ENCODE measurements at places on chromosomes 5 and 9.

- DNase-seq, result no peak
These were observed 152.7 kb downstream of the COL23A1 start for GRCh38 chr5:178437386-178438075.

- no peak for DNase-seq
These were observed 39.0 kb downstream of the ERGIC1 start for GRCh38 chr5:172872997-172873491.

GRCh38 chr9:88937248-88937647, 54.0 kb upstream of the S1PR3 start:
- DNase-seq, result no peak

DNA sequence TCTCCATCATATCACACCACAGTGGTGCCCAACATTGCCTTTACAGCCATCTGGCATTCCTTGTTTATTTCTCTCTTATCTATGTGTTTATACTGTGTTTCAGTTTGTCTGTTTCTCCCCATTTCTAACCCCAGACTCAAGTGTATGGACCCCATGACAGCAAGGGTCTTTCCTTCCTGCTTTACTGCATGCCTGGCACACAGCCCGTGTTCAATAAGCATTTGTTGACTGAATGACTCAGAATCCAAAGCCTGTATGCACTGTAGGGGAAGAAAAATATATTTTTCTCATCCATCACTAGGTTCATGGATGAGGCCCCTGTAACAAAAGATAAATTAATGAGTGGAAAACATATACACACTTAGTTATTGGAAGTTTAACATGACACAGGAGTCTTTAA, 190.8 kb upstream of the SEMA6A start:
- DNase-seq, result no peak

- no peak for DNase-seq
These were observed 16.5 kb upstream of the QRFP start for GRCh38 chr9:130912932-130913598.

DNA sequence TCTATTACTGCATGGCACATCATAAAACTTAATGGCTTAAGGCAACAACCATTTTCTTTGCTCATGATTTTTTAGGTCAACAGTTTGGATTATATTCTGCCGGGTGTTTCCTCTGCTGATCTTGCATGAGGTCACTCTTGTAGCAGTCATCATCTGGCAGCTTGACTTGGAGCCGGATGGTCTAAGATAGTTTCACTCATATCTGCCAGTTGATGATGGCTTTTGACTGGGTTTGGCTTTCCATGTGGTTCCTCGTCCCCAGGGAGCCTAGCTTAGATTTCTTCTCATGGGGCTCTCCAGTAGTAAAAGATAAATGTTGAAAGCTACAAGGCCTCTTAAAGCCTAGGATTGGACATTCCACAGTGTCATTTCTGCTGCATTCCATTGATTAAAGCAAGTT, 27.4 kb downstream of the LNPEP start:
- no peak for DNase-seq

DNA sequence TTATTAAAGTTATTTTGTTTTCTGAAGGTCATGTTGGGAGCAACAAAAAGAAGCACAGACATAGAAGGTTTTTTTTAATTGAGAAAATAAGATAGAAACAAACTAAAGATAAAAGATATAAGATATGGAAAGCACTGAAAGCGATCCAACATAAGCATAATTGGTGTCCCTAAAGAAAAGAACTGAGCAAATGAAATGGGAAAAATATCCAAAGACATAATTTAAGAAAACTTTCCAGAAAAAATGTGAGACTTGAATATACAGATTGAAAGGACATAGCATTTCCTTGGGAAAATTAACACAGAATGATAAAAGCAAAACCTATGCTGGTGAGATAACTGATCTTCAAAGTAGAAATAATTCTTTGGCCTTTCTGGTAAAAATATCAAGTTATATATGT, 289.3 kb downstream of the KIAA0825 start:
- DNase-seq, result no peak

DNA sequence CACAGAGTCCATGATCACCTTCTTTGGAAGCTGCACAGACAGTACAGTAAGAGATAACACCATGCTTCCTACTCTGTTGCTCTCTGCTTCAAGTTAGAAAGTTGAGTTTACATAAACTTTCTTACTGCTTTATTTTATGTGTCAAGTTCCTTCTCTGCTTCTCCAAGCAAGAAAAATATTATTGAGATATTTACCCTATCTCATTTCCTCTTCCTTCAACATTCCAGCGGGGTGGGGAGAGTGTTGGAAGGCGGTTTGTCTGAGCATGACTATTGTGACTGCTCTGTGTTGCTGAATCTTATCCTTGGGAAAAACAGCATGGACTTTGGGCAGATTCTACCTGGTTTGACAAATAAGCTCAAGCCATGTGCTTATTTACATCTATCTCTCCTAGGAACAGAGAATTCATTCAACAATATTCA, 66.9 kb upstream of the EPB41L4A start:
- DNase-seq, result no peak

DNA sequence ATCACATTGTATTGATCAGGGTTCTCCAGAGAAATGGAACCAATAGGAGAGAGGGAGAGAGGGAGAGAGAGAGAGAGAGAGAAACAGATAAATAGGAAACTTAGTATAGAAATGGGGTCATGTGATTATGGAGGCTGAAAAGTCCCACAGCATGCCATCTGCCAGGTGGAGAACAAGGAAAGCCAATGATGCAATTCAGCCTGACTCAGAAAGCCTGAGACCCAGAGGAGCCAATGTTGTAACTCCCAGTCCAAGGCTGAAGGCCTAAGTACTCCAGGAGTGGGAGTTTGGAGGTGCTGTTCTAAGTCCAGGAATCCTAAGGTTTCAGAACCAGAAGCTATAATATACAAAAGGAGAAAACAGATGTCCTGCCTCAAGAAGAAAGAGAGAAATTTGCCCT, 48.4 kb upstream of the ISOC1 start:
- DNase-seq, result no peak

DNA sequence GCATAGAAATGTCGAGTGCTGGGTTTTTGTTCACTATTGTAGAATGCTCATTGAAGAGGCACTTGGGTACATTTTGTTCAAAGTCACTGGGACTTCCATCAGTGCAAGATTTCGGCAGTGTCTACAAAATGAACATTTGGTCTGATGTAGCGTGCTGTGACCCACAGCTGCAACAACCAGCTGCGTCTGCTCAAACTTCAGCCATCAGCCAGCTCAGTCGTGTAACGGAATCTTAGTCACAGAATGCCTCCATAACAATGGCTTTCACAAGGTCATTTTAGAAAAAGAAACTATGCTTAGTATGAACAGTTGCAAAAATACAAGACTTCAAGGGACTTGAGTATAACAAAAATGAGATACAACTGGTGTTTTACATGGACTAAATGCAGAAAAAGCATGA, 828.1 kb upstream of the GRAMD2B start:
- no peak for DNase-seq

DNA sequence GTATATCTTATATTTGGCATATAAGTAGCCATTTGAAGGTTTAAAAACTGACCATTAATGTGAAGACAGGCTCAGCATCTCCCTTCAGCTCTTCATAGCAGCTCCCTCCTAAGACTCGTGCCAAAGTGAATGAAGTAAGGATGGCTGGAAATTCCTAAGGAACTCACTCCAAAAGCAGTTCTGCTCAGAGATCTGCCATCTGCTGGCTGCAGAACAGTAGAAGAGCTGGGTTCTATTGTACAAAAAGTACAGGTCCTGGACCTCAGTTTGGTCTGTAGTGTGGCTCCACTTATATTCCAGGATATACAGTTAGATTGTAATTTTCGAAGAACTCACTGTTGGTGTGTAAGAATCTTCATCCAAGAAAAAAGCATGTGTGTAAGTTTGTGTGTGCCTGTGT, 104.9 kb upstream of the RUSC2 start:
- no peak for DNase-seq

GRCh38 chr9:137716694-137717287, 98.0 kb downstream of the EHMT1 start:
- no peak for DNase-seq

GRCh38 chr9:73179589-73179988, 27.9 kb downstream of the ANXA1 start:
- DNase-seq, result no peak

- DNase-seq, result no peak
These were observed 2.6 kb downstream of the EXOSC2 start for GRCh38 chr9:130696139-130696650.

GRCh38 chr5:106290841-106291240, 1379.9 kb downstream of the EFNA5 start:
- DNase-seq, result no peak

- DNase-seq, result no peak
These were observed 274.5 kb upstream of the C9orf72 start for GRCh38 chr9:27847818-27848217.

- no peak for DNase-seq
These were observed 56.9 kb downstream of the PAM start for GRCh38 chr5:102811972-102812371.

GRCh38 chr5:1295650-1296037, 776 bp upstream of the TERT start:
- no peak for DNase-seq

DNA sequence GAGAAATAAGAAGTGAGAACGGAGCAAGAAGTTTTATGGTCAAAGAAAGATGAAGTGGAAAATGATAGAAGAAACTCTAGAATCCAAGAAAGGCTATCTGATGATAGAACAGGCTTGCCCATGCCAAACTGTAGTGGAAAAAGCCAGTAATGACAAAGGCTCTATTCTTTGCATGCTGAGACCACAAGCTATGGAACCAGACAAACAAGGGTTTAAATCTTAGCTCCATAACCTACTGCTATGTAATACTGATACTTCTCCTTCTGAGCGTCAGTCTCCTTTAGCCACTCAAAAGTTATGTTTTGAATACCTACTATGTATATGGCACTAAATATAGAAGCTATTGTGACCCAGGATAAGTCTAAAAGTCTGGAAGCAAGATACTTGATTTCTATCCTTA, 51.2 kb upstream of the TRIM32 start:
- DNase-seq, result no peak

DNA sequence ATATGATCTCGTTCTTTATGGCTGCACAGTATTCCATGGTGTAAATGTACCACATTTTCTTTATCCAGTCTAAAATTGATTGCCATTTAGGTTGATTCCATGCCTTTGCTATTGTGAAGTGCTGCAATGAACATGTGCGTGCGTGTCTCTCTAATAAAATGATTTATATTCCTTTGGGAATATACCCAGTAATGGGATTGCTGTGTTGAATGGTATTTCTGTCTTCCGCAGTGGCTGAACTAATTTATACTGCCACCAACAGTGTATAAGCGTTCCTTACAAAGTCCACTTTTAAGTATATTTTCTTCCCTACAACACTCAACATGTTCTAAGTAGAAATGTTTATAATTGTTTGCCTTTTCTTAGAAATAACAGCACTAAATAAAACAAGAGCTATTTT, 521.9 kb downstream of the DTWD2 start:
- no peak for DNase-seq

DNA sequence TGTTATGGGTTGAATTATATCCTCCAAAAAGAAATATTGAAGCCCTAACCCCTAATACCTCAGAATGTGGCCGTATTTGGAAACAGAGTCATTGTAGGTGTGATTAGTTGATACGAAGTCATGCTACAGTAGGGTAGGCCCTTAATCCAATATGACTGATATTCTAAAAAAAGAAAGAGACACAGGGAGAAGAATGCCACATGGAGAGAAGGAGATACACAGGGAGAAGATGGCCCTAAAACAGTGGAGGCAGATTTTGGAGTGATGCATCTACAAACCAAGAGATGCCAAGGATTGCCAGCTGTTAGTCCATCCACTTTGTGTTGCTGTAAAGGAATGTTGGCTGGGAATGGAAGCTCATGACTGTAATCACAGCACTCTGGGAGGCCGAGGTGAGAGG, 21.3 kb downstream of the ARRDC3 start:
- DNase-seq, result no peak

DNA sequence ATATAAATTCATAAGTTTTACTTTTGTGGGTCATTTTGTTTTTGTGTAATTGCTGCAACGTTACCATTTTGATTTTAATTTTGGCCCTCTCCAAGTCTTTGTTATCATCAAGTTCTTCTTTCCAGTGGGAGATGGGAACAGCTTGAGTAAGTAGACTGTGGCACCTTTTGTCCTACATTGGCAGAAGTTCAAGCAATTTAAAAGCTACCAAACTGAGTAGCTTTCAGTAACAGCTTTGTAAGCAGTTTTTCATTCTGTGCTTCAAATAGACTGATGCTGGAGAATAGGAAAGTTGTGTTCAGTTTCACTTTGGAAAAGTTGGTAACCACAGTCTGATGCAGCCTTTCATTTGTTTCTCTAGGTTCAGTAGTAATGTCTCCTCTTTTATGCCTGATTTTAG, 47.8 kb upstream of the TMED7 start:
- DNase-seq, result no peak

DNA sequence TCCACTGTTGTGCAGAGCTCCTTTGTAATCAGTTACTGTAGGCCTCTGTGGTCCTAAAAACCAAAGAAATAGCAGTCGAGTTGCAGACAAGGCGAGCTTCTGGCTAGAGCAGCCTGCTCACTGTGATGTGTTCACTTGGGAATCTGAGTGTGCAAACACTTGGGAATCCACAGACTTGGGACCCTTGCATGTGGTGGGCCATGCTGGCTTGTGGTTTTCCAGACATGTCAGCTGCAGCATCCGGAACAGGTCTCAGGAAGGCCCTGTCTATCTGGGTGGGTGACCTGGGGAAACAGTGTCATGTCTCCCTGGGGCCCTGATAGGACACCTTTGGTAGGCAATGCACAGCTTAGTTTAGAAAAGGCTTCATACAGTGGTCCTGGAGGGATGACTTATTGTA, 66.4 kb downstream of the WWC1 start:
- DNase-seq, result no peak

GRCh38 chr9:133534346-133535291, at the start of gene ADAMTSL2:
ADAMTSL2 (plus strand) TSS chr9:133534704; CDS start chr9:133536713, 2,009 bp downstream.
- peak; percentile 67 for DNase-seq

Data from activated T-cell treated with anti-CD3 and anti-CD28 coated beads, Interleukin-2, amount 50 U/mL, for 4 hours (primary cell).